ENCODE measurements at places on chromosomes 6 and 20.

DNA sequence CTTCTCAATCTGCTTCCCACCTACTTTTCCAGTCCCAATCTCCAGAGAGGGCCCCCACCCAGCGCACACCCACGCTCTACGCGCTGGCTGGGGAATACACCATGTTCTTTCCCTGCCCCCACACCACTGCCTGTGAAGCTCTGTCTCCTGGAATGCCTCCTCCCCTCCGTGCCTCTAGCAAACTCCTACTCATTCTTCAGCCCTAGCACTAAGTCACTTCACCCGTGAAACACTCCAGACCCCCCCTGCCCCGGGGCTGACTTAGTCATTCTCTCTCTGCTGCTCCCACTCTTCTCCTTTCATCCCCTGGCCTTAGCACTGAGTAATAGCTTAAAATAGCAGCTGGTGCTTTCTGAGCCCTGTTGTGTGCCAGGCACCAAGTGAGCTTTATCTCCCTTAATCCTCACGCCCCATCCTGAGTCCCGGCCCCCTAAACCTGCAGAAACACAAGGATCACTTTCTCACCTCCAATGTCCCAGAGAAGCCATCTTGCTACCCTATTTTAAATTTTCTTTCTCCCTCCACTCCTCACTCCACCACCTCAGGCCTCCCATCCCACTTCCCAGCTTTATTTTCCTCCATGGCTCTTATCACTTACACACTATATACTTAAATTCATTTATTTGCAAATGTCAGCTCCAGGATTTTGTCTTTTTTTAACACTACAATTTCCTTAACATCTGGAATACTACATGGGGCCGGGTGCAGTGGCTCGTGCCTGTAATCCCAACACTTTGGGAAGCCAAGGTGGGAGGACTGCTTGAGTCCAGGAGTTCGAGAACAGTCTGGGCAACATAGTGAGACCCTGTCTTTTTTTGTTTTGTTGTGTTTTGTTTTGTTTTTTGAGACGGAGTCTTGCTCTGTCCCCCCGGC is 6.3 kb upstream of the PARD6B start:
- no peak for DNase-seq

DNA sequence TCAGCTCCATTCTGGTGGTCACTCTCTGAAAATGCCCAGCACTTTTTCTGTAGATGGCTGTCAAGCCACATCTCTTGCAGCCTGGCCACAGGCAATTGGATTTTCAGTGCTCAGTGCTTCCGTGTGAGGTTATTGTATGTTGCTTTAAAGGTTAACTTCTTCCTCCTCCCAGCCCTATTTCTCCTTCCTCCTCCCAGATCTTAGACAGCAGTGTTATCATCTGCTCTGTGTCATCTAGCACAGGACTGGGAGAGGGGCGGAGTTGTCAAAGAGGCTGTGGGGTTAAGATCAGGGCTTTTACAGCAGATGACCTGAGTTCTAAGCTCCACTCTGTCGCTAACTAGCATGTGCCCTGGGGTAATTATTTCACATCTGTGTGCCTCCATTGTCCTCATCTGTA is 129.0 kb downstream of the PHACTR3 start:
- DNase-seq: no peak

- DNase-seq: no peak
These were observed 103.3 kb downstream of the BACH2 start for GRCh38 chr6:90193359-90193758.

DNA sequence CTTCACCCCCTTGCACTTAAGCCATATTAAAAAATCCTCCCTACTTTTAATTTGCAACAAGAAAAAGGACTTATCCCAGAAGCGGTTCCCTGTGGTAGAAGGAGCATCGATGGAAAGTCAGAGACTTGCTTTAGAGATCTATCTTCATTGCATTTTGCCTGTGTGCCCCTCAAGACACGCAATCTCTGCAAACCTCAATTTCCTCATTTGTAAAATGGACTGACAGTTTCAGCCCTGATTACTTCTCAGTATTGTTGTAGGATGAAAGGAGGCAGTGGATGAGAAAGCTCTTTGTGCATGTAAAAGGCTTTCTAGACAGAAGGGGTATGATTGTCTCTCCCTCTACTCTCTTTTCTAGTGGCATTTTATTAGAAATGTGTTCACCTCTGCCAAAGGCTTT is 410.2 kb downstream of the CDC5L start:
- DNase-seq: no peak

DNA sequence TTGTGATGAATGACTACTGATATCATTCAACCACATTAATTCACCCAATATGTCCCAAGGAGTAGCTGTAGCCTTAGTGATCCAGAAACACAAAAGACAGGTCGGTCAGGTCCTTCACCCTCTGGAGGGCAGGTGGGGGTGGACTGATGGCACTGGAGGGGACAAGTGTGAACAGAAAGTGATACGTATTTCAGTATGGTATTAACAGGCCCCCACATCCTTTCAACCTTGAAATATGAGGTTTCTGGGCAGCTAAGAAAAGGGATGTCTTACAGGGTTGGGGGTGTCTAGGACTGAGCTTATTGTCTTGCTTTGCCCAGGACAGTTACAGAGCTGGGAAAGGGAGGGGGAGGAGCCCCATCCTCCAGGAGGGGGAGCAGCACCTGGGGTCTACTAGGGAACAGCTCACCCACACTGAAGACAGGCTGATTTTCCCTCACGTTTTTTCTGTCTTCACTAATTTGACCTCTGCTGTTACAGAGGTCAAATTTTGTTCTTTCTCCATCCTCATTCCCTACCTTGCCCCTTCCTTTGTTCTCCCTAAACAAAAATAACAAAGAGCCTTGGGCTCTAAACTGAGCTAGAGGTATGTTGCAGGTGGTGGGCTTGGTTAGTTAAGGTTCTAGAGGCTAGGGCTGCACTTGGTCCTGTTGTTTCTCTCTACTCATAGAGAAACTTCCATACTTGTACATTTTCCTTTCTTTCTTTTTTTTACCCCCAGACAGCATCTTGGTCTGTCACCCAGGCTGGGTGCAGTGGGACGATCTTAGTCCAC is 38.0 kb upstream of the EEF1A1 start:
- no peak for DNase-seq

DNA sequence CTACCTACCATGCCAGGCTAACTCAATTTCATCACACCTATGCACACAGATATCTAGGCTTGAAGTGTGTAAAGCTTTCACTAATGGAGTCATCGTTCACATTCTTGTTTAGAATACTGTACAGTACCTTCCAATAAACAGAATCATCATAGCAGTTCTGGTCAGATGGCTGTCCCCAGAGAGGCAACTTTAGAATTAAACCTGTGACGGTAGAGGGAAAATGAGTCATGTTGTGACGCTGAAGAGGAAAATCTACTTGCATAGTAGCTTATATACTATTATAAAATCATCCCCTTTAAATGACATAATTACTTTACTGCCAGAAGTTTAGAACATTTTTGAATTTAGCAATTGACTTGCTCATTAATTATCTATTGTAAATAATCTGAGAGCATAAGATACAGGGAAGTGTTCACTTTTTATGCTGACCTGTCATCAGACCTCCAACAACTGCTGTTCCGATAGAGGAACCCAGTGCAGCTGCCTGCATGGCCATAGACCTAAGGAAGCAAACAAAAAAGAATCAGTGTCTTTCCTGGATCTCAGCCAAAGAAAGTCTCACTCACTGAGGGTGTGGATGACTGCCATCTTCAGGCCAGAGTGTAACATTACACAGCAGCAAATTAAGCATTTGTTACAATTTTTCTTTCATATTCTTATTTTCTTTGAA is 29.8 kb downstream of the RHAG start:
- no peak for DNase-seq

DNA sequence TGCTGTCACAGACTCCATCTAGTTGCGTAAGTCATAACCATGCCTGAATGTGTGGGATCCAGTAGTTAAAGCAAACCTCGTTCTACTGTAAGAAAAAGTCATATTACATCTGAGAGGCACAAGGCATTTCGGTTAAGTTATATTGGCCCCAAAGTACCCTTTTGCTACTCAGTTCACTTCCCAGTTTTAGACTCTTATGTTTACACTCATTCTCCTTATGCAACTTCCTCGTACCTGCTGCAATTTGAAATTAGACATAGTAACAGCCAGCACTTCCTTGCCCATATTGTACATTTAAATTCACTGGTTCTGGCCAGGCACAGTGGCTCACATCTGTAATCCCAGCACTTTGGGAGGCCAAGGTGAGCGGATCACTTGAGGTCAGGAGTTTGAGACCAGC is 37.0 kb downstream of the PEX7 start:
- DNase-seq: no peak

DNA sequence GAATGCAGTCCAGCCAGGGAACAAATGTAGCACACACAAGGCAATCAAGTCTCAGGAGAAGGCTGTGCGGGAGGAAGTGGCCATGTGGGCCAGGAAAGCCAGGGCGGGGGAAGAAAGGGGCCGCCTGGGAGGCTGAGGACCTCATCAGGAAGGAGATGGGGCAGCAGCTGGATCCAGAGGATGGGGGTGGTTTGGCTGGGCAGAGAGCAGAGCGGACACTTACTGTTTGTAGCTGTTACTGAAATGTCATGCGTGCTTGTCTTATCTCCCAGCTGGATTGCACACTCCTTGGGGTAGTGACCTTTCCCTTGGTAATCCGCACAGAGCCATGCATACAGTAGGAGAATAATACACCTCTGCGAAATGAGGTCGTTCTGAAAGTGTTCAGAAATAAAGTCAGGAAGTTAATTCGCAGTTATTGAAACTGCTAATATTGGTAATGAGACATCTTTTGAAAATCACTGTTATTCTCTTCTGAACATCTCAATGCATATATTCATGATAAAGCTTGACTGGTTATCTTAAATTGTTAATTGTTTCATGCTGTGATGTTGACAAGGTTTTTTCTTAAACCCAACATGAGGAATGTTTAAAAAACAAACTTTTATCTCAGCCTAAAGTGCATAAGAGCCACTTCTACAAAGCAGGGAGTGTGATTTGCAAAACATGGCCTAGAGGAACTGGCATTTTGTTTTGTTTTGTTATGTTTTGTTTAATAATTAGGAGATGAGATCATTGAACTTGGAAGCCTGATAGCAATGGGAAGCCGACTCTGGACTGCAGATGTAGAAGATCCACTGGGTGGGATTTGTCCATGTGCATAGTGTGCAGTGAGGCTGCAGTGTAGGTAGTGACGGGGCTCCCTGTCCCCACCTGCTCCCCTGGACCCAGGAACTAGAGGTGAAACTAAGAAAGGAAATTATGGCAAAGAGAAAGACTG is 18.0 kb upstream of the MAP3K4 start:
- no peak for DNase-seq

- DNase-seq: no peak
These were observed 33.3 kb downstream of the LRP11 start for GRCh38 chr6:149830731-149831307.

GRCh38 chr6:137738931-137739504 is 128.0 kb upstream of the TNFAIP3 start:
- no peak for DNase-seq

- DNase-seq: no peak
These were observed 299.1 kb upstream of the ID4 start for GRCh38 chr6:19538096-19538495.

DNA sequence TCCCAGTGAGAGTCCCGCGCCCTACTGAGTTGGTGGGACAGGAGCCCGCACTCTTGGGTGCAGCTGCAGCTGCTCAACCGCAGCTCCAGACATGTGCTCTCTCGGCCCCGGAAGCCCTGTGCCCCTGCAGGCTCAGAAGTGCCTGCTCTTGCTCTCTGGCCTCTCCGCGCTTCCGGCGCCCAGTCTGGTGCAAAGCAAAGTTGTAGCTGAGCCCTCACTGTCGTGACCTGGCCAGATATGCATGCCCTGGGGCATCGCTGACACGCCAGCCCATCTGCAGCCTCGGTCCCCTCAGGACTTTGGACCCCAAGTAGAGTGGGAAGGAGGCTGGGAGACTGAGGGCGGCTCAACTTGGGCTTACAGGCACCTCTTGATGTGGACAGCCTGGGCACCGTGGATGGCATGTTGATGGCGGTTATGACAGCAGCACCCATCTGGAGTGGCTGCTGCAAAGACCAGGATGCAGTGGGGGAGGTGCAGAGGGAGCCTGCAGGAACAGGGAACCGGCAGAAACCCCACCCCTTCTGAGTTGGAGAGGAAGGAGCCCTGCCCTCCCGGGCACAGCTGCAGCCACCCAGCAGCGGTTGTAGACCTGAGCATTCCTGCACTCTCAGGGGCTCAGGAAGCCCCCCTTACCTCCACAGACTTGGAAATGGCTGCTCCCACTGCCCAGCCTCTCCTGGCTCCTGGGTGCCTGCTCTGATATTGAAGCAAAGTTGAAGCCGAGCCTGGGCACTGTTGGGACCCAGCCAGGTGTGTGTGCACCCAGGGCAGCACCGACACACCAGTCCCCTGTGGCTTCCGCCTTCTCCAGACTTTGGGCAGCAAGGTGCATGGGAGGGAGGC is 462.6 kb downstream of the TBC1D32 start:
- DNase-seq: no peak

DNA sequence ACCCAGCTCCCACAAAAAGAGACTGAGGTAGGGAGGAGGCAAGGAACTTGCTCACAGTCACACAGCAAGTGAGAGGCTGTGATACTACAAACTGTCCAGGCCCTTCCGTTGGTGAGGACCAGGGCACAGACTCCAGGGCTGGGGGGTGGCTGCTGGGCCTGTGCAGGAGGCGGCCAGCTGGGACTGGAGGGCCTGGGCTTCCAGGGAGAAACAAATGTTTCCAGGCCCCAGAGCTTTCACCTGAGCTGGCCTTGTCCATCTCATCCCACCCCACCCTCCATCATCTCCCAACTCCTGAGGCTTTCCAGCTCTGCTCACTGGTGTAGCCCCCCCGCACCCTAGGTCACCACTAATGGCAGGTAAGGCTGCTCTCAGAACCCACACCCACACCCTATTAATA is 86.0 kb downstream of the GRM4 start:
- DNase-seq: no peak

DNA sequence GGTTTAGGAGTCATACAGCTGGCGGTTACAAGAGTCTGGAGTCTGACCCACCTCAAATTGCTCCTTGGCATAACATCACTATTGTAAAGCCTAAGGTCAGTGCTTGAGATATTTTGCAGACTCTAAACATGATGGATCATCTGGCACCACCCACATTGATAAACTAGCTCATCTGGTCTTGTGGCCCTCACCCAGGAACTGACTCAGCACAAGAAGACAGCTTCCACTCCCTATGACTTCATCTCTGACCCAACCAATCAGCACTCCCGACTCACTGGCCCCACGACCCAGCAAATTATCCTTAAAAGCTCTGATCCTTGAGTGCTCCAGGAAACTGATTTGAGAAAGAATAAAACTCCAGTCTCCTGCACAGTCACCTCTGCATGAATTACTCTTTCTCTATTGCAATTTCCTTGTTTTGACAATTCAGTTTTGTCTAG is 115.9 kb downstream of the CD24 start:
- no peak for DNase-seq

DNA sequence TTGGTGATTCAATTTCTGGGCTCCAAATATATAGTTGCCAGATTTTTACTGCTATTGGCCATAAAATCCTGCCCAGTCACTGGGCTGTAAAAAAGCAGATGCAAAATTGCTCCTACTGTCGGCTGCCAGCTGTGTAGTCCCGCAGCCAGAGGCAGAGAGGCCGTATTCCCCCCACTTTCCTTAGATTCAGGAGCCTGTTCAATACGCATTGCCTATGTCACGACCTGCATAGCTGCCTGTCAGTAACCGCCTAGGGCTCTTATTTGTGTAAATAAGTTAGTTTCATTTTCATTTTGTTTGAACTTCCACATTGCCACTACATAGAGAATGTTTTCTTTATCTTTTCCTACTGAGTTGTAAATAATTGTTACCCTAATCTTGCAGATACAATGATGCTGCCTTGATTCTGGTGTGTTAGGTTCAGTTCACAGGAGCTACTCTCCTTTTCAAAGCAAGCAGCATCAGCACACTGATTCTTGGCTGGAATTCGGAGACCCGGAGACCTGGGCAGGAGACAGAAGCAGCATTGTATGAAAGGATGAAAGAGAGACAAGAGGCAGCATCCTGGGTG is 46.0 kb upstream of the UST start:
- no peak for DNase-seq

Data from activated T-helper 1 cell treated with Interleukin-2 at 50 U/mL for 16 hours (primary cell).